T-helper 1 cell (primary cell): ENCODE measurements at places on chromosomes 12 and 14.

DNA sequence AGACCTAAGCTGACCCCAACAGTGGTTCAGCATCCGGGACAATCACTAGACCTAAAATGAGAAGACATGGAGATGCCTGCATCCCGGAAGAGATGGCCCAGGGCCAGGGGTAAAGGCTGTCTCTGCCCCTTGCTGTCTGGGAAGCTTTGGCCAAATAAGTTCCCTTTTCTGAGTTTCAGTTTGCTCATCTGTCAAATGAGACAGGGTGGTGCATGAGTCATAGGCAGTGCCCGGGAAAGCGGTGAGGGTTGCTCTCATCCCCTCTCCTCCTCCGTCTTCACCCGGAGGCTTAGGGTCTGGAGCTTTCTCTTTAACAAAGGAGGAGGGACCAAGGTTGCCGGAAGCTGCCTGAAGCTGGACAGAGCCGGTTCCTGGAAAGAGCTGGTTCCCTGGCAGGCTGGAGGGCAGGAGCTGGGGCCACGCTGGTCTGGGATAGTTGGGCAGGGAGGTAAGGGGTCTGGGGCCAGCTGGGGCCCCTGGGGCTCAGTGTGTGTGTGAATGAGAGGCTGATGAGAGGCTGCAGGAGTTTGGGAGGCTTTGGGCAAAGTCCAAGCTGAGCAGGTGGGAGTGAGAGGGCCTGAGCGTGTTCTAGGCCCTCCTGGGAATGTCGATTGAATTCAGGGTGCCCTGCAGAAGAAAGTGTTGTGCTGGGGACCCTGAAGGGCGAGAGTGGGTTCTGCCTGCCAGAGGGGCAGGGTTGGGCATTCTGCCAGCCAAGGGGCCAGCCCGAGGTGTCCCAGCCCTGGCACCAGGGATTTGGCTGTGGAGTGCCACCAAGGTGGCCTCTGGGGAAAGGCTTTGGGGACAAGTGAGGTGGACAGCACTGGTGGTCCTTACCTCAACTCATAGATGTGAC is at the start of gene SDSL:
TSS of gene SDSL (plus strand) at position 351 of the 856 bp plus-strand sequence. CDS start 5,603 bp downstream, outside the sequence.
- DNase-seq: no peak

GRCh38 chr12:92340441-92341064 is 194.9 kb upstream of the BTG1 start:
- DNase-seq: no peak

- DNase-seq: no peak
Measured at GRCh38 chr12:99609455-99610181, 37.9 kb upstream of the GARIN6 start.

- DNase-seq: no peak
Measured at GRCh38 chr14:100776681-100777365, 49.1 kb upstream of the MEG3 start.

DNA sequence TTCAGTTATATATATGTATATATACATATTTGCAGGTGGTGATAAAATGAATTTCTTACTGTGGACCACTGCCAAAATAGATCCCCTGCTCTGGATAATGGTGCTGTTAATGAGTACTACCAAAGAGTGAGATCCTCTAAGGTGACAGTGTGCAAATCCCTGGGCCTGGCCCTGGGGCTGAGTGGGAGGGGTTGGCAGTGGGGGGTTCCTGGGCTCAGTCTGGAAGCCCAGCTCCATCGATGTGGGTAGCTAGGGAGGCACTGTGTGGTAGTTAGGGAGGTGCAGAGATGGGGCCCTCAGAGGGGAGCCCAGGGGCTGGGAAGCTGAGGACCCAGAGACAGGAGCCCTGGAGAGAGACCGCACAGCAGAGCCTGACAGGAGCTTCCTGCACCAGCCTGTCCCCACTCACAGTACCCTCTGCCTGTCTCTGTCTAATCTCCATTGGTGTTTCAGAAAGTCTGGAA is 9.1 kb downstream of the KRT8 start:
- no peak for DNase-seq
